Amygdala (tissue), 56 donors: ENCODE measurements at places on chromosomes 11 and 22.

GRCh38 chr11:119470317-119471291 lies 47.6 kb upstream of the THY1 start:
- no peak for DNase-seq

GRCh38 chr22:30396871-30397655 lies at the start of gene SEC14L2:
SEC14L2 (plus strand) TSS chr22:30397018; CDS start chr22:30397117, 99 bp downstream.
- peak; percentile 67 for DNase-seq

- no peak for DNase-seq
Observed at GRCh38 chr22:19848298-19849224, 6.1 kb downstream of the GNB1L start.

DNA sequence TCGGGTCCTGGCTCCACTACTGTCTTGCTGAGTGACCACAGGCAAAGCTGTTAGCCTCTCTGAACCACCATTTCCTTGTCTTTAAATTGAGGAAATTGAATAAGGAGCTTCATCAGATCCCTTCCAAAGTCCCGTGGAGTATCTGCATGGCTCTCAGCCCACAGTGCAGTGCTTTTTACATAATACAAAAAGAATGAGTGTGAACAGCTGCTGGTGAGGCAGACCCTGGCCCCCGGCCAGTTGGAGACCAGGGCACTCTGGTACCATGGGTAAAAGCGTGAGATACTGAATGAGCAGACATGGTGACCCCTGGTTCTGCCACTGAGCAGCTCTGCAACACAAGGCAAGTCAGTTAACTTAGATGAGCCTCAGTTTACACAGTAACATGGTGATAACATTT lies 86.8 kb downstream of the GALNT18 start:
- no peak for DNase-seq

DNA sequence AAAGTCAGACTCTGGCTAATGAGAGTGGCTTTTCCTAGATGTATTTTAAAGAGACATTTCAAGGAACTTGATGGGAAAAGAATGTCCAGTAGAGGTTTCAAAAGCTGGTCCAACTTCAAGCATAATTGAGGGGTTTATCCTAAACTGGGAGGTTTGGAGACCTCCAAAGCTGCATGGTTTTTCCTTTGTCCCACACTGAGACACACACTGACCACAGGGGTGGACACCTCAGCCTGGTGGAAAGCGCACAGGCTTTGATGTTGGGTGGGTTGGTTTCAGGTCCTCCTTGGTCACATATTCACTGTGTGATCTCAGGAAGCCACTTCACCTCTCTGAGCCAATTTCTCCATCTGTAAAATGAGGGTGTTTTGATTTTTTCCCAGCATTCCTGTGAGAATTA lies 4.0 kb downstream of the SPON1 start:
- DNase-seq, result no peak

DNA sequence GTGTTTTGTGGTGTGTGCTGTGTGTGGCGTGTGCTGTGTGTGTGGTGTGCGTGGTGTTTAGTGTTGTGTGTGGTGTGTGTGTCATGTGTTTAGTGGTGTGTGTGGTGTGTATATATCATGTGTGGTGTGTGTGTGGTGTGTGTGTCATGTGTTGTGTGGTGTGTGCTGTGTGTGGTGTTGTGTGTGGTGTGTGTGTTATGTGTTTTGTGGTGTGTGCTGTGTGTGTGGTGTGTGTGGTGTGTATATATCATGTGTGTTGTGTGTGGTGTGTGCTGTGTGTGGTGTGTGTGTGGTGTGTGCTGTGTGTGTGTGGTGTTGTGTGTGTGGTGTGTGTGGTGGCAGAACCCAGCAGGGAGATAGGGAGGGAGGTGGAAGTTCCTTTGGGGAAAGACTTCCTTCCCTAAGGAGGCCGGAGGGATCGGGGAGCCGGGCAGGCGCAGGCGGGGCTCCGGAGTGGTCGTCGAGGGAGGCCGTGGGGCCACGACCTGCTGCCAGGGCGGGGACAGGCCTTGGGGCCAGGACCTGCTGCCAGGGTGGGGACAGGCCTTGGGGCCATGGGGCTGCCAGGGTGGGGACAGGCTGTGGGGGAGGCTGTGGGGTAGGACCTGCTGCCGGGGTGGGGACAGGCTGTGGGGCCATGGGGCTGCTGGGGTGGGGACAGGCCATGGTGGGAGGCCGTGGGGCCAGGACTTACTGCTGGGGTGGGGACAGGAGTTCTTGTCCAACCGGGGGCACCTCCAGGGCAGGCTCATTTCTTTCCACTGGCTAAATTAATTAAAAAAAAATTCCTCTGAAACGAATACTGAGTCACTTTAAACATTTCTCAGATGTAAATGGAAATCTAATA lies 15.2 kb downstream of the PIM3 start:
- DNase-seq, result no peak

DNA sequence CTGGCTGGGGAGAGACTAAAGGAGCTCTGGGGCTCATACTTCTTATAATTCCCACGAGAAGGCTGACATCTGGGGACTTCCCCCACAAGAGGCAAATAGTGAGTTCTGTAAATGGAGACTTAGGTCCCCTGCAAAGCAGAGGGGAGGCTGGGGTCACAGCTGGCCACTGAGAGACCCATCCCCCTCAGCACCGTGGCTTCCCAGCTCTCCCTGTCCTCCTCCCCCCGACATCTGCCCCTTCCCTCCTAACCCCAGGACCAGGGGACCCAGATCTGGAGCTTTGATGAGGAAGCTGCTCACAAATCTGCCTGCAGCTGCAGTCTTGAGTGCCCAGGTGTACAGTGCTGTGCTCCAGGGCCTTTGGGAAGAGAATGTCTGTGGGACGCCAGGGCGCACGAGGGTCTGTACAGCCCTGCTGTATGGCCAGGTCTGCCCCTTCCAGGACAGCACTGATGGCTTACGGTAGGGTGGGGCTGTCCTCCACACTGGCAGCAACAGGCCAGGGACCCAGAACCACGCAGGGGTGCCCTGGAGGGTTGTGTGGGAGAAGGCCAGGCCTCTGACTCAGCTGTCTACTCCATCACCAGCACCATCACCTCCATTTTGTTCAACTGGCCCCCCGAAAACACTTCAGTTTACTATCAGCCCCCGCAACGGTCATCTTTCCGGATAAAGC lies 1.1 kb downstream of the RGL4 start:
- no peak for DNase-seq

DNA sequence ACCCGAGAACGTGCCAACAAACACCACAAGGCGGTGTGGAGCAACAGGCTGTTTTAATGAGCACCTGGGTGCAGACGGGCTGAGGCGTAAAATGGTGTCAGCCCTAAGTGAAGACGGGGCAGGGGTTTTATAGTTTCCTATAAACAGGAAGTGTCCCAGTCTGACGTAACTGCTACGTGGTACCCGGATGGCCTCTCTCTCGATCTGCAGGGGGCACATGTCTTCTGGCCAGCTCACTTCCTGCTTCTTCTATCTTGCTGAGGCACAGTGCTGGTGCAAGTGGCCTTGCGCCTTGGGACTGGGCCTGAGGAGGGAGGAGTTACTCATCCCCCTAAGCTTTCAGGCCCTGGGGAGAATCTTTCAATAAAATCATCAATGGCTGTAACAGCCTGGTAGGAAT lies 20.9 kb downstream of the OOSP3 start:
- no peak for DNase-seq

GRCh38 chr11:112837162-112837826 lies 123.9 kb upstream of the NCAM1 start:
- DNase-seq, result peak; percentile 61

DNA sequence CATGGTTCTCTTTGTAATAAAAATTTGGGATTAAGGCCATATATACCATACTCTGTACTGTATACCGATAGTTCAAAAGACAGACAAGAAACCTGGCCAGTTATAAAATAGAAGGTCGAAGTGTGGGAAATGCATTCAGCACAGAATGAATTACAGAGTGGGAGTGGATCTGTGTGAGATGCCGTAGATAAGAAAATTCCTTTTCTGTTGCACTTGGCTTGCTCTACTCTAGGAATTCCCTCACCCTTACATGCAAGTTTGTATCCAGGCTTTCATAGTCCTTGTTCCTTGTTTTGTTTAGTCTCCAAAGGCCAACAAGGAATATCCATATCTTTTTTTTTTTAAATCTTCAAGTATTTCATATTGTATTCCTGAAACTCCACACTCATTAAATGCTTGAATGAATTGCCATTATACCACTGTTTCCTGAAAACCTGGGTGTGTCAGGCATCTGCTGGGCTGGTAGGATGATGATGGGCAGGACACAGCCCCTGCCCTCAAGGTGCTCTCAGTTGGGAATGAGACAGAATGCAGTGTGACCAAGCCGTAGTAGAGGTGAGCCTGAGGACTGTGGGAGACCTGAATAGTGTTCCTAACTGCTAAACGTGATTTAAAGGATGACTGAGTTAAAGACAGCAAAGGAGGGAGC lies 53.5 kb downstream of the TEAD1 start:
- DNase-seq, result no peak

GRCh38 chr11:10730151-10730550 lies 20.9 kb upstream of the CTR9 start:
- DNase-seq, result no peak

DNA sequence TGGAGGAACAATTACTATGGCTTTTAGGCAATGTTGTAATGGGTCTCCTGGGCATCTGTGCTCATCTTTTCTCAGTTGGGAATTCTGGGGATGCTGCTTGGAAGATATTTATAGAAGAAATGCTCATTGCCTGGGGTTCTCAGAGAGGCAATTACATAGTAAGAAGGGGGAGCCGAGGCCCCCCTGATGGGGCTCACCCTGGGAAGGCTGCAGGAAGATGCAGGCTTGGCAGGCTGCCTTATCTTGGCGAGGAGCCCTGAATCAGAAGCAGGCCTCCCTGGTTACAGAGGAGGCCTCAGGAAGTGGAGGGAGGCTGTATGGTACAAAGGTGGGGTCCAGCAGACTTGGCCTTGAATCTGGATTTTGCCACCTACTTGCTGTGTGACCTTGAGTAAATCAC lies 60.6 kb upstream of the CRYBB3 start:
- DNase-seq, result no peak
